Foreskin keratinocyte (primary cell): ENCODE measurements at places on chromosomes 13 and 19.

GRCh38 chr19:48751845-48752495, 471 bp downstream of the FUT1 start:
- DNase-seq, result peak; percentile 50

DNA sequence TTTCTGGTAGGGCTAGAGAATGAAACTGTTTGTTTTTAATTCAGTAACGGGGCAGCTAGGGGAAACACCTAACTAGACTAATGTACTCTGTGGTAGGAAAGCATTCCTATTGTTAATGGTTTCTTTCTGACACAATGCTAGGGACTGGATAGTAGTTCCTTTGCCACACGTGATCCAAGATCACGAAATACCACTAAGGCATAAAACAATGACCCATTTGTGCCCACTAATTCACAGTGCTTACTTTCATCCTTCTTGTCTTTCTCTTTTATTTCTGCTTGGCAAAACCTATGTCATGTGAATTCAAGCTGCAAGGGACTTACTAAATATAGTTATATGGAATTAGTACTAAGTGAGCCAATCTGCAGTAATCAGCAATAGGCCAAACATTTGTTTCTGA, 834.1 kb upstream of the SLITRK6 start:
- no peak for DNase-seq

- DNase-seq, result no peak
Measured at GRCh38 chr19:39731685-39732084, 6.1 kb downstream of the CLC start.

DNA sequence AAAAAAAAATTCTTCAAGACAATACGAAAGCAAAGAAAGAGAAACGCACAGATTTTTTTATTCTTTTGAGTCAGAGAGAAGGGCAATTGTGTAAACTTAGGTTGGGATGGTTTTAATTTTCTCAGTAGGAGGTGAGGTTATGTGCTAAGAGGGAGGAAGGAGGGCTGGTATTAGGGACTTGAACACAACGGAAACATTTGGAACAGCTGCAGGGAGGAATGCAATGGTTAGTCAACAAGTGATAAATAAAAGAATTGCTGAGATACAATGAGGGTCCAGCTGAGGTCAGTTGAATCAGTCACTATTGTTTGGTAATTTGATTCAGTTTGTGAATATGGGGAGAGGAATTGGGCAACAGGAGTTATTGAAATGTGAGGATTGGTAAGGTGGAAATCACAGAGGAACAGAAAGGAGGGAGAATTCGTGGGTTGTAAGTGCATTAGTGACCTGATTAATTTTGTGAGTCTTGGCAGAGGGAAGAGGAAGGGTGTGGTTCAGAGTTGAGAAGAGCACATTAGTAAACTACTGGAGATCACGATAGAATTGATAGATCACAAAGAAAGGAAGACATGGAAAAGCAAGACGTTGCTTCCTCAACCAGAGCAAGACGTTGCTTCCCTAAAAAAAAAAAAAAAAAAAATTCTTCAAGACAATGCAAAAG, 499.5 kb upstream of the SPRY2 start:
- DNase-seq, result no peak

DNA sequence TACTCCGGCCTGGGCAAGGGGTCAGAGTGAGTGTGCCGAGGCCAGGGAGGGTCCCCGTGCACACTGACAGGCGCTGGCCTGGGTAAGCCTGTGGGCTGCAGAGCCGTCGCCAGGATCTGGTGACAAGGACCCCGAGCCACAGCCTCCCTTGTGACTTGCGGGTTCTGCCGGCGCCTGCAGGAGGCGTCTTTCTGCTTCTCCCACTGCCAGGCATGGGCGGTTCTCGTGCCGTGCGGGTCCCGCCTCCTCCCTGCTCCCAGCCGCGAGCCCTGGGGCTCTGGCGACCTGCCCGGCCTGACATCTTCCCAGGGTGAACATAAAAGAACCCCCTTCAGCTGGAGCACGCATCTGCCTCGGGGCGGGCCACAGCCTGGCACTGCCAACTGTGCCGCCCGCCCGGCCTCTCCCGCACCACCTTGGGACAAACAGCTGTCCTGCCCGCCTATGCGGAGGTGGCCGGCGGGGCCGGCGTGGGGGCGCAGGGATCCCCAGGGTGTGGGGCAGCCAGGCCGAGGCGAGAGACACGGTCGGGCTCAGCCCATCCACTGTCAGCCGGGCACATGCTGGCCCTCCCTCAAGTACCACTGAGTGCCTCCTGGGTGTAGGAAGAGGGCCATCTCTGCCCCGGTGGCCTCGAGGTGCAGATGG, 1.5 kb upstream of the HCN2 start:
- no peak for DNase-seq

DNA sequence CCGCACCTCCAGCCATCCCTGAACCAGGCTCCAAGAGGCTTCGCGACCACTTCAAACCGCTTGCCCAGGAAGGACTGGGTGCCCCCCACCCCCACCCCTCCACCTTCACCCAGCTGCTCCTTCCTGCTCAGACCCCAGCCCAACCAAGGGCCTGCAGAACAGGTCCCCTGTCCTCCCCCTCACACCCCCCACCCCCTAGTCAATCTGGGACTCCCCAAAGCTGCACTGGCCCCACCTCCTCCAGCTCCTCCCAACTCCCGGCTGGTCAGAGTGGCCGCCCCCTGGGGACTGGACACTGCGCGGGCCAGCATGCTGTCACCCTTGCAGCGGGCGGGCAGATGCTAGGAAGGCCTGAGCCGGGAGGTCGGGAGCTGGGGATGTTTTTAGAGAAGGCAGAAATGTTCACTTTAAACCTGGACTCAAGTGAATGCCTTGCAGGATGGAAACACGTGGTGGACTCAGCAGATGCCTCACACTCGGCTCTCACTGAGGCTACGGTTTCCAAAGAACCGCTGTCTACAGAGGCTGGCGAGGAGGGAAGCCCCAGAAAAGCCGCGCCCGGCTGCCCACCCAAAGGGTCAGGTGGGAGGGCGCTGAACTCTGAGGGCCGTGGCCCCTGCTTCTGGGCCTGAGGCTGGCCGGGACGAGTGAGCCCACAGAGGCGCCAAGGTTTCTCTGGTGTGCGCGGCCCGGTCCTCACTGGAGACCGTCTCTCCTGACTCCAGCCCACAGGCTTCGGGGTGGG, 8.0 kb downstream of the RPL36 start:
- no peak for DNase-seq

DNA sequence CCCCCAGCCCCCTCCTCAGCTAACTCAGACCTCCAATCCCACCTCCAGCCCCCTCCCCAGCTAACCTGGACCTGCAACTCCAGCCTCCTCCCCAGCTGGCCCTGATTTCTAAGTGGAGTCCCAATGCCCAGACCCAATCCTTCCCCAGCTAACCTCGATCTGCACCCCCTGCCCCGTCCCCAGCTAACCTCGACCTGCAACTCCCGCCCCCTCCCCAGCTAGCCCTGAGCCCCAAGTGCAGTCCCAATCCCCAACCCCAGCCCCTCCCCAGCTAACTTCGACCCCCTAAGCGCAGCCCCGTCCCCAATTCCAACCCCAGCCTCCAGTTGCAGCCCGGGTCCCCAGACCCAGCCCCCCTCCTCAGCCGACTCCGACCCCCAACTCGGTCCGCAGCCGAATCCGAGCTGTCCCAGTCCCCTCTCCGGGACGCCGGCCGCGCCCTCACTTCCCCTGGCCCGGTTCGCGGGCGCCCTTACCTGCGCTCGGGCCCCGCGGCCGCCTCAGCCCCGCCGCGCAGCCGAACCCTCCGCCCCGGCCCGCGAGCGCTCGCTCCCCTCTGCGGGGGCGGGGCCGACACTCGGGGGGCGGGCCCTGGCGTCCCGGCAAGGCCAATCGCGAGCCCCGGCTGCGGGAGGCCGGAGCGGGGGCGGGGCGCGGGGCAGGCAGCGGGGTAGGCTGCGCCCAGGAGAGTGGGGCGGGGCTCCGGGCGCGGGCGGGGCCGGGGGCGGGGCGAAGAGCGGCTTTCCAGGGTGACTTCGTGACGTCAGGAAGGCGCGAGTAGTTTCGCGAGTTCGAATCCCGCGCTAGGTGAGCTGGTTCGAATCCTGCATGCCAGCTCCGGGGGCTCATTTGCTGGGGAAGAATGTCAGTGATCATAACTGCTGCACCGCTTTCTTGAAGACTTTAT, at the start of gene GNG7:
Gene GNG7 (minus strand): TSS at position 525 of the 907 bp plus-strand sequence. CDS start 182,006 bp downstream, outside the sequence.
- DNase-seq, result peak; percentile 32

DNA sequence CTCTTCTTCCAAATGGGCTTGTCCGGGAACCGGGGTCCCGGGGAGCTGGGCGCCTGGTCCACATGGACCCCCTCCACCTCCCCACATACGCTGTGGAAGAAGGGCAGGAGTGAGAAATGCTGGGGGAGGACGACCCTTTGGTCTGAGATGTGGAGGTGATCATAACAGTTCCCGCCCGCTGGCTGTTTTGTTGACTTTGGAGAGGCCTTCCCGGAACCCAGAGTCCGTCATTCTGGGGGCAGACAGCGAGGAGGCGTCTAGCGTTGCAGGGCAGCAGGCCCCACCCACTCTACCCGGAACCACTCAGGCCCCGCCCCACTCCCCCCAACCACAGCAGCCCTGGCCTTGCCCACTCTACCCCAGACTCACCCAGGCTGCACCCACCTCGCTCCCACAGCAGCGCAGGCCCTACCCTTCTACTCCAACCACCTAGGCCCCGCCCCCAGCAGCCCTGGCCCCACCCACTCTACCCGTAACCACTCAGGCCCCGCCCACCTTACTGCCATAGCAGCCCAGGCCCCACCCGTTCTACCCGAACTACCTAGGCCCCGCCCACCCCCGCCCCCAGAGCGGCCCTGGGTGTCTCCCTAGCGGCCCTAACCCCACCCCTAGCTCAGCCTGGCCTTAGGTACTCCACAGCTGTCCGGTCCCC, 7.1 kb downstream of the GPR108 start:
- no peak for DNase-seq

DNA sequence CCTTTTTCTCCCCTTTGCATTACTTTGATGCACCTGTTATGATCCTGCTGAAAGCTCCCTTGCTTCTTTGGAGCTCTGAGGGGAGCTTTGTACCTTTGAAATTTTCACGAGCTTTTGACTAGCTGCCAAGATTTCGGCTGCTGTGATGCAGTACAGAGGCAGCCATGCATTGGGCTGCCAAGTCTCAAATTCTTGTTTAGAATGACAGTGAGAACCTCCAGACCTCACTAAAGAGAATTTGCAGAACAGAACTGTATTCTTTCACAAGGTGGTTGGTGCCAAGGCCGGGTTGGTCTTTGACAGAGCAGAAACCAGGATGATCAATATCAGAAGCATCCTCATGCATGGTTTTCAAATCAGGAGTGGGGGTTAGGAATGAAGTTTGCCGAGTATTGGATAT, 414.8 kb downstream of the GPC5 start:
- no peak for DNase-seq

- peak; percentile 54 for DNase-seq
Measured at GRCh38 chr13:79810669-79811068, 329.7 kb downstream of the NDFIP2 start.
